Bone marrow (tissue), 2 donors: ENCODE measurements at places on chromosomes 1 and 21.

DNA sequence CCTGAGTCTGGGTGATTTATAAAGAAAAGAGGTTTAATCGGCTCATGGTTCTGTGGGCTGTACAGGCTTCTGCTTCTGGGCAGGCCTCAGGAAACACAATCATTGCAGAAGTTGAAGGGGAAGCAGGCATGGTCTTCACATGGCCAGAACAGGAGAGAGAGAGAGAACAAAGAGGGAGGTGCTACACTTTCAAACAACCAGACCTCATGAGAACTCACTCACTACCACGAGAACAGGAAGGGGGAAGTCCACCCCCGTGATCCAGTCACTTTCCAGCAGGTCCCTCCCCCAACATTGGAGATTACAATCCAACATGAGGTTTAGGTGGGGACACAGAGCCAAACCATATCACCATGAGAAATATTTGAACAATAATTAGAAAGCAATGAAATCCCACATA lies 222.9 kb downstream of the FAM72C start:
- DNase-seq = no peak

DNA sequence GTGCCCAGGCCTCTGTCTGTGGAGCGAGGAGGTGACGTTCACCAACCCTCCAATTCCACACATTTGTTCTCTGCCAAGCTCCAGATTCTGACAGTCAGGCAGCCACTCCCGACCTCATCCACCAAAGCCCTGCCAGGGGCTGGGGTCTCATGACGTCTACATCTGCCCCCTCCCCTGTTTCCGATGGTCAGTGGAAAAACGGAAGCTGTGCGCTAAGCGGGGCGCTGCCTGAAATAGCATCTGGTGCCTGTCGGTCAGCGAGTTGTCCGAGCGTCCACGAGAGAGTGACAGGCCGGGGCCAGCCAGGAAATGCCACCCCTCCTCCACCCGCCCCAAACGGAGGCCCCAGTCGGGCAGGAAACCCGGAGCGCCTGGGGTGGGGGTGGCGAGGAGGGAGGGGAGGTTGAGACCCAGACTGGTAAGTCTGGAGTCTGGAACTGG lies 3.2 kb upstream of the TAL1 start:
- DNase-seq = no peak

DNA sequence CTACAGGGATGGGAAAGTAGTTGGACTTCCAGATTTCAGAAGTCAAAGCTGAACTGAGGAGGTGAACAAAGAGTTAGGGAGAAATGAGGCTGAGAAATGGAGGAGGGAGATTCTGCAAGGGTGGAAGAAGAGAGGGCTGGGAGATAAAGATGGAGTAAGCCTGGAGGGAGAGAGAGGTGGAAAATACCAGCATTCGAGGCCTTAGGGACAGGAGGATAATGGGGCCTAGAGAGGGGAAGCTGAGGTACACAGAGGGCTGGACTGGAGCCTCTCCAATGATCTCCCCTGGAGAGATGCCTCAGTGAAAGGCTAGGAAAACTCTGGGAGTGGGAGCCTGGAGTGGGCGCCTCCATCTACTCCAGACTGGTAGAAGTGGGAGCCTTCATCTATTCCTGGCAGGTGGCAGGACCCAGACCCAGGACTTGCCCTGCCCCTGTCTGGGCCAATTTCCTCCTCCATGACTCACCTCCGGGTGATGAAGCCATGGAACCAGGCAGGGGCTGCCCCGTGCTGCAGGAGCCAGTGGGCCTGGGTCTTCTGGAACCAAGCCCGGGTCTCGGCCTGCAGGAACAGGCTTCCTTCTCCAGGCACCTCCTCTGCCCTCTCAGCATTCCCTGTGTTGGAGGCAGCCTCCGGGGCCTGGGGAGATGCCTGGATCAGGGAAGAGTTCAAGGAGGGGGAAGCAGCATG lies 1.9 kb downstream of the SH2D2A start:
- DNase-seq = no peak

- no peak for DNase-seq
Observed at GRCh38 chr1:164930833-164931232, 371.8 kb downstream of the PBX1 start.

- DNase-seq = no peak
Observed at GRCh38 chr21:14762734-14763694, 216.9 kb upstream of the SAMSN1 start.

DNA sequence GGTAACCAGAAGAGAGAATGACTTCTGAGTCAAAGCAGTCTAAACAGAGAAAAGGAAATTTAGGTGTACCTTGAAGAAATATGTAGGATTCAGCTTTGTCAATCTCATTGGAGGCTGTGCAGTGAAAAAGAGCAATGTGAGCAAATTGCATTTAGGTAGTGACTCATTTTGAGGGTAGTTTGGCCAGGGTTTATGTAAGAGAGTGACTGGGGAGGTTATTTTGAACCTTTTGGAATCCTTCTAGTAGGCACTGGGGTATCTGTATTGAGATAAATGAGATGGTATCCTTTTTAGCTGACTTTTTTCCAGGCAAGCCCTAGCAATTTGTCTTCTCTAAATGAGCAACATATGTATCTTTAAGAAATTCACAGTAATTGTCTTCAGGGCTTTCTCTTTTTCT lies 95.9 kb downstream of the DISP1 start:
- no peak for DNase-seq

GRCh38 chr1:183512450-183512849 lies 40.2 kb downstream of the SMG7 start:
- no peak for DNase-seq

- DNase-seq = no peak
Observed at GRCh38 chr1:203597331-203598090, 29.1 kb upstream of the ATP2B4 start.

DNA sequence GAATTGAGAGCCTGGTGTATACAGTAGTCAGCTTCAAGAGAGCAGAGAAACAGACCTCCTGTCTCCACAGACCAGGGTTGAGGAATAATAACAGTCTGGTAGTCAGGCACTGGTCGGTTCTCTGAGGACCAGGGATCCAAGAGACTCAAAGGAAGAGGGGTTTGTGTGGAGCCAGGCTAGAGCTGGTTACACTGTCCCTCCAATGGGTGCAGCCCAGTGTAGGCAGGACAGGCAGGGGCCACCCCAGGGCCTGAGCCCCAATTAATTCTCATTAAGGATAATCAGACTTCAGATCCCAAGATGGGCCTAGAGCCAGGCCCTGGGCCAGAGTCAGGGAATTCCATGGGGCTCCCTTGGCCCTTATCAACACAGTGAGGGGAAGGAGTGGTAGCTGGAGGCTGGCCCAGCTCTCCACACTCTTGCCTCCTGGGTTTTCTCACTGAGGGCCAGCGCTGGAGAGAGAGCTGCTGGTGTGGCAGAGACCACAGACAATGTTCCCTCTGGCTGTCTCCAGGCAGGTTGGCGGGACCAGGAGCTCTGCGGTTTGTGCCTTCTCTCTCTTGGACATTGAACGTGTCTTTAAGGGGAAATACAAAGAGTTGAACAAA lies 9.1 kb downstream of the SEMA4A start:
- DNase-seq = no peak

DNA sequence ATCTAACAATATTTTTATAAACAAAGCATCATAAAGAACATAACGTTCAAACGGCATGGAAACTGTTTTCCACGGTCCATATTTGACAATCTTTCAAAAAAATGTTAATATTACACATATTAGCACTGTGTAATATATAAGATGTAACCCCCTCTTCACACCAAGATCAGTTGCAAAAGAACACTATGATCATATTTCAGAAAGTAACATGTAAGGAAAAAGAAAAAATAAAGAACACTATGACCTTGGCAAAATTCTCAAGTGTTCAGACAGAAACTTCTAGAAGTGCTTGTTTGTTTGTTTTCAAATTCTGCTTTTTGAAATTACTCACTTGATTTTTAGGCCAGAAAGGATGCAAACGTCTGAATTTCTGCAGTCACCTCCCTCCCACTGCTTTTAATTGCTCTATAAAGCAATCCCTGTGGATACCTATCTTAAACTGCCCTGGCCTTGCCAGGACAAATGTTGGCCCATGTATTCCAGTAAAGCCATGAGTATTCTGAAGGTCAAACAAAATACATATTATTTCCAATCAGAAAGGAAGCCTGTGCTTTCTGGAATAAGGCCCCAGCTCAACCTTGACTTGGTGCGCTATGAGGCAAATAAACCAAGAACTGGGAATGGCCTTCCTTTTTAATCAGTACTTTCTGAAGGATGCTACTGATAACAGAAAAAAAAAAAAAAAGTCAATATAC lies 68.6 kb downstream of the TGFBR3 start:
- DNase-seq = no peak

DNA sequence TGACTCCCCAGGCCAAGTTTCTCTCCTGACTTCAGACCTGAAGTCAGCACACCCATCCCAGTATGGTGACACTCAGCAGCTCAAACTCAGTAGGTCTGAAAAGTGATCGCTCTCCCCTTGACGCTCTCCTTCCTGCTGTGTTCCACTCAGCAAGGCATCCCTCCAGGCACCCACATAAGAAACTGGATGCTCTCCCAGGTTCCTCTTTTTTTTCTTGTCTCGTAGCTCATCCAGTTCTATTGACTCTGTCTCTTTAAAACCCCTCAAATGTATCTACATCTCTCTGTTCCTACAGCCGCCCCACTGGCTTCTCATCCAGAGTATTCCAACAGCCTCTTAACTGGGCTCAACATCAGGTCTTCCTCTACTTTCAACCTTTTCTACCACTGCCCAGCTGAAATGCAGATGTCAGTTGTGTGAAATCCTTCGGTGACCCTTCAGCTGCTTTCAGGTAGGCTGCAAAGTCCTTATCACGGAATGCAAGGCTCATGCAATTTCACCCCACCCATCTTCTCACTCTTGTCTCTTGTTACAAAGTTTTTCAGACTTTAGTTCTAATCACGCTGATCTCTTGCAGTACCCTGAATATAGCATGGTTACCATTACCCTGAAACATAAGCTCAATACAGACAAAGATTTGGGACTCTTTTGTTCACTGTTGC lies 286.2 kb upstream of the POU3F1 start:
- no peak for DNase-seq

DNA sequence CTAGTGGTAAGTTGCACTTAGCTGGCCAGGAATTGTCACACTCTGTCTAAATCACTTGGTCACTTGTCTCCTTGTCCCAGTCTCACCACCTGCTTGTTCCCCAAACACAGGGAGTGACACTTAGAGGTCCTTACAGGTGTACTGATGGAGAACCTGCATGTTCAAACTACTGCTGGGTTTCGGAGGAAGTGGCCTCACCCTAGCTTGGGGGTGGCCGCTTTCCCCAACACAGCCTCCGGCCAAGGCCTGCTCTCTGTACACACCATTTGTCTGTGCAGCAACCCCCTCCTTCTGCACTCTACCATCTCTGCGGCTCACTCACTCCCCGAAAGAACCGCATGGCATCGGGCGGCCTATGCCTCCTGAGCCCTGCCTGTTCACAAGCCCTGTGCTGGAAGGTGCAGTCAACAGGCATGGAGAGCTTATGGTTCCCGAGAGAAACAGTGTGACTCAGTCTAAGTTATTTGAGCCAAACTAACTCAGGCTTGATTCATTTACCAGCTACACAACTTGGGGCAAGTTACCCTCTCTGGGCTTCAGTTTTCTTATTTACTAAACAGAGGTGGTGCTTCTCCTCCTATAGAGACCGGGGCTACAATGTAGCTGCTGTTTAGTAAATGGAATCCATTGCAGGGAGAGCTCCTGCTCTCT lies 10.5 kb upstream of the SPRR4 start:
- no peak for DNase-seq

DNA sequence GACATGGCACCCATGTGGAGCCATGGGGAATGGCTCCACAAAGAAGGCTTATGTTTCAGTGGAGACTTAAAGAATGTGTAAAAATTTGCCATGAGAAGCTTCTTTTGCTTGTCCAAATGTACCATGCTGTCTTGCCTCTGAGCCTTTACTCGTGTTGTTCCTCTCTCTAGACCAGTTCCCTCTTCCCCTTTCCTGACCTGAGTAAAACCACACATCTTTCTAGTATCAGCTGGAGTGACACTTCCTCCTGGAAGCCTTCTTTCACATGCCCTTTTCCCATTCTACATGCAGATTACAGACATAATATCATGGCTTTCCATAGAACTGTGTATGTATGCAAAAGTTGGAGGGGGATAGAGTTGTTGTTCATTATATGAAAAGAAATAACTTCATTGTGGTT lies 13.6 kb upstream of the GPX7 start:
- DNase-seq = no peak

- no peak for DNase-seq
Observed at GRCh38 chr1:46673749-46674182, 2.1 kb downstream of the TEX38 start.

GRCh38 chr1:3011631-3012455 lies 9.4 kb upstream of the ACTRT2 start:
- no peak for DNase-seq

DNA sequence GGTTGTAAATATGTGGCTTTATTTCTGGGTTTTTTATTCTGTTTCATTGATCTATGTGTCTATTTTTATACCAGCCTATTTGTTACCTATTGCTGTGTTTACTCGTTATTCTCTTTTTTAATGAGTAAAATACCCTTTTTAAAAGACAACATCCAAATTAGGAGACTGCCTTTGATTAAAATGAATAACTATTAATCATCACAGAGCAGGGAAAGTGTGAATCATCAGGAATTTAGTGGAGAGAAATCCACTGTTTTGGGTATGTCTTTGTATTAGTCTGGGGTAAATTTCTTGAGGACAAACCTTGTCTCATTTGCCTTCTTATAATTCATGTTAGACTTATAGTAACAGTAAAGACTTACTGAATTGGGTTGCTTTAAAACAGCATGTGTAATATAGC lies 12.1 kb downstream of the DISC1 start:
- no peak for DNase-seq

DNA sequence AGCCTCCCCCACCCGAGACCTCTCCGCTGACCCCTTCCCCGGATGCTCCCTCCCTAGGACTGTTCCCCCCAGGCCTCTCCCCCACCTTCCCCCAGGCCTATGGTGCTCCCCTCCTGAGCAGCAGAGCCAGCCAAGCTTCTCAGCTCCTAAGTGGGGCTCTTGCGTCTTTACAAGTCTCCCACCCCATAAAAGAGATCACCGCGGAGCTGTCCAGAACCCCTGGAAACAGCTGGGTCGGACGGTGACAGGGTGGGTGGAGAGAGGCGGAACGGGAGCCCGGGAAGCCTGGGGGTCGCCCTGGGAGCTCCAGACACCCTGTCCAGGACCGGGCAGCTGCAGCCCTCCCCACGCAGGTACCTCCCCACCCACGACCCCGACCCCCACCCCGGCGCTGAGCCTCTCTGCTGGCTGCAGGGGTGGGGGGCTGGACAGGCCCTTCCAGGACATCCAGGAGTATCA lies 61.2 kb downstream of the WNT9A start:
- no peak for DNase-seq

GRCh38 chr1:205783904-205784303 lies 8.6 kb upstream of the RAB29 start:
- DNase-seq = no peak

DNA sequence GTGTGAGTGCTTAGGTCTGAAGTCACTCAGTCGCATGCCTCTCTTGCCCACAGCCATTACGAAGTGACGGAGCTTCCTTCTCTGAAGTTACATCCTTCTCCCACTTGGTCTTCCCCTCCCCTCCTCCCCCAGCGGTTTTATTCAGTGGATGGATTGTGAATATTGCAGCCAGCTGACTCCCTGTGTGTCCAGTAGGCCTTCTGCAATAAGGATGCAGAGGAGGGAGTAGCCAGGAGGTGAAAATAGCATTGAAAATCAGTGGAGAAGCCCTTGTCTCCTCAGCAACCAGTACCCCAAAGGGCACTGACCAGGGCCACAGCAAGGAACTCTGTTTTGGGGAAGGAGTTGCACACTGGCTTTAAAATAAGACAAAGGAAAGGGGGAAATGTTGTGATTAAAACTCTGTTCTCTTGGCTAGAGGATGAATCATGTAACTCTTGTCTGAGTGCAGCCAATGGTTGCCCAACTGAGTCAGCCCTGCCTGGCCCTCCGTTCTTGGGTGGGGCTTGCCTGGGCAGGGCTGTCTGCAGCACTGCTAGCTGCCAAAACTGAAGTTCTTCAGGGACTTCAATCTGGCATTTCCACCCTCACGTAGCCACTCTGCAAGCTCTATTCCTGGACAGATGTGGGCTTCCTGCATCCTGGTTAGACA lies 4.3 kb downstream of the S100A10 start:
- DNase-seq = no peak
